ENCODE measurements at places on chromosomes 7 and 10.
A peak's percentile ranks its signal among the peaks of the same experiment; 100 is the strongest.

DNA sequence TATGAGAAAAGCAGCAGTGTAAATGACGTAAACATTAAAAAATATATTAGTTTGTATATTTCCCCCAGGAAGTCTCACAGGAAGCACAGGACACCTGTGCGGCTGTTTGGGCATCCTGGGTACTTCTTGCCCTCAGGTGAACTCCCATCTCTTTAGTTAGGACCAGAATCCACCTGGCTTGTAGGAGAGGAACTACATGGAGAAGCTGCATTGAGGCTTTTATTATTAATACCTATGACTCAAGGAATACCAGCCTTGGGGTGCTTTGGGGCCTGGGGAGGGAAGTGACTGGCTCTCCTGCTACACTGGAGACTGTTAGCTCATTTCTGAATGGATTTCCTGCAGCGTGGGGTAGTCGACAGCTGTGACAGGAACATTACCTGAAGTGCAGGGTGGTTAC lies 40.0 kb upstream of the GSDME start:
- DNase-seq = no peak

- DNase-seq = no peak
Measured at GRCh38 chr10:117241541-117242462, 888 bp downstream of the SLC18A2 start.

GRCh38 chr7:149872419-149873073 lies 1.2 kb upstream of the ATP6V0E2 start:
- peak; percentile 91 for DNase-seq

DNA sequence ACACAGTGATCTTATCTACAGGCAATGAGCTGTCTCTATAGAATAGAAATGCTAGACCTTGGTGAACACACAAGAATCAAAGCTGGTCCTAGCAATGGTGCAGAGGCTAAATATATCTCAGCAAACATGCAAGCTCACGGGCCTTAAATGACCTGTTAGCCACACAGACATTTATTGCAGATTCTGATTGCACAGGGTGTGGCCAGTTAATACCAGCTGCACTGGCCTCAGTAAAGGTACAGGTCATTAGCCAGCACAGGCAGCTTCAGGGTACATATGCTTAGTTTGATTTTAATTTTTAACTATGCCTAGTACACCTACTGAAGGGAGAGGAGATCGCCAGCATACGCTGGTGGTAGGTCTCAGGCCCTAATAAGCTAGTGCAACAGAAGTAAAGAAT lies 265.4 kb upstream of the DGKB start:
- DNase-seq = no peak

GRCh38 chr10:86536294-86536861 lies 14.8 kb upstream of the WAPL start:
- DNase-seq = no peak

DNA sequence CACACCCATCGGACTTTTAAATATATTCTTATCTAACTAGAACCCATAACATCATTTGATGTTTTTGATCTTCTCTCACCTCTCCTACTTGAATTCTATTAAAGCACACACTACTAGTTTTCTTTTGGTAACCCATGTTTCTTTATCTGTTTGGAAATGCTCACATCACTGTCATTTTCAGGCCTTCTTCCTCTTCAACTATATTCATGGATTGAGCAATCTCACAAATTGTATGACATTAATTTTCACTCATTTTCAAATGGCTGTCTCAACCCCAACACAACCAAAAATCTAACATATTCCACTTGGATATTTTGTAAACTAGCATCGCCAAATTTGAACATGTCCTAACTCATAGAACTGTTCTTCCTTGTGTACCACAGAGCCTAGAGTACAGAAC lies 488.0 kb upstream of the SEMA3A start:
- no peak for DNase-seq
